ENCODE measurements at places on chromosomes 3 and 15. TPM values are rescaled to one million over a fixed set of nuclear protein-coding genes. Genes with fewer than 3 reads are reported as not detected.
A peak's percentile ranks its signal among the peaks of the same experiment; 100 is the strongest.

DNA sequence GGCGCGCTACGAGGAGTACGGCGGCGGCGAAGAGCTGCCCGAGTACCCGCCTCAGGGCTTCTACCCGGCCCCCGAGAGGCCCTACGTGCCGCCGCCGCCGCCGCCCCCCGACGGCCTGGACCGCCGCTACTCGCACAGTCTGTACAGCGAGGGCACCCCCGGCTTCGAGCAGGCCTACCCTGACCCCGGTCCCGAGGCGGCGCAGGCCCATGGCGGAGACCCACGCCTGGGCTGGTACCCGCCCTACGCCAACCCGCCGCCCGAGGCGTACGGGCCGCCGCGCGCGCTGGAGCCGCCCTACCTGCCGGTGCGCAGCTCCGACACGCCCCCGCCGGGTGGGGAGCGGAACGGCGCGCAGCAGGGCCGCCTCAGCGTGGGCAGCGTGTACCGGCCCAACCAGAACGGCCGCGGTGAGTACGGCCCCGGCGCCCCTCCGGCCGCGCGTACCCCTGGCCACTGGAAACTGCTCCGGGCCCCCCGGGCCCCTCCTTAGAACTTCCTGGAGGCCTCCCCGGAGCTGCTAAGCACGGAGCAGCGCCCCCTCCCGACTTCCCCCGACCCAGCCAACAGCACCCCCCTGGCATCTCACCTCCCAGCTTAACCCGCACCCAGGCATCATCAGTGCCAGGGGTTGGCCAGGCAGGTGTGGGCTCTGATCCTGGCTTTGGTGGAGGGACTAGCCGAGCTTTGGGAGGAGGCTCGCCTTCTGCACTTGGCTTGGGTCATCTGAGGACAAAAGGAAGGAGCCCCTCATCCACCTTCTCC lies 1.4 kb downstream of the LOXL1 start:
- no peaks in the 10 kb centered on the region for H3K27me3 ChIP-seq
- peak overlapping the region; percentile 72 for H3K27ac ChIP-seq
- H3K36me3 ChIP-seq, result no peaks in the 10 kb centered on the region
- H3K4me3 ChIP-seq, result peak overlapping the region; percentile 62
- H3K4me1 ChIP-seq, result peaks cover 53% of the 10 kb centered on the region
- DNase-seq, result peak; percentile 95

GRCh38 chr15:66387163-66388042 lies 691 bp downstream of the MAP2K1 start:
- H3K27ac ChIP-seq, result peak overlapping the region; percentile 95
- peak; percentile 58 for DNase-seq
- H3K27me3 ChIP-seq, result no peaks in the 10 kb centered on the region
- H3K4me3 ChIP-seq, result peak overlapping the region; percentile 71
- peaks cover 3% of the 10 kb centered on the region for H3K36me3 ChIP-seq

Gene PLA2G4D
- not detected for total RNA-seq

GRCh38 chr15:59953392-59953883 lies 50.7 kb upstream of the FOXB1 start:
- H3K36me3 ChIP-seq, result no peaks in the 10 kb centered on the region
- DNase-seq, result no peak
- no peak overlapping the region for H3K27ac ChIP-seq
- H3K4me3 ChIP-seq, result no peak overlapping the region
- no peaks in the 10 kb centered on the region for H3K27me3 ChIP-seq

- no peak overlapping the region for H3K4me3 ChIP-seq
- no peak for DNase-seq
- peaks cover 7% of the 10 kb centered on the region for H3K4me1 ChIP-seq
- H3K36me3 ChIP-seq, result no peaks in the 10 kb centered on the region
- no peaks in the 10 kb centered on the region for H3K27me3 ChIP-seq
- H3K27ac ChIP-seq, result no peak overlapping the region
Observed at GRCh38 chr3:15355086-15355485, 22.7 kb upstream of the SH3BP5 start.

Gene CPN2
- total RNA-seq, result not detected

GRCh38 chr3:19147905-19148767 lies at the start of gene KCNH8:
Gene KCNH8, plus strand, starts transcription at chr3:19148510. Its CDS starts 210 bp downstream, at chr3:19148720.
- H3K27me3 ChIP-seq, result no peaks in the 10 kb centered on the region

Gene ACTC1
- not detected for total RNA-seq

DNA sequence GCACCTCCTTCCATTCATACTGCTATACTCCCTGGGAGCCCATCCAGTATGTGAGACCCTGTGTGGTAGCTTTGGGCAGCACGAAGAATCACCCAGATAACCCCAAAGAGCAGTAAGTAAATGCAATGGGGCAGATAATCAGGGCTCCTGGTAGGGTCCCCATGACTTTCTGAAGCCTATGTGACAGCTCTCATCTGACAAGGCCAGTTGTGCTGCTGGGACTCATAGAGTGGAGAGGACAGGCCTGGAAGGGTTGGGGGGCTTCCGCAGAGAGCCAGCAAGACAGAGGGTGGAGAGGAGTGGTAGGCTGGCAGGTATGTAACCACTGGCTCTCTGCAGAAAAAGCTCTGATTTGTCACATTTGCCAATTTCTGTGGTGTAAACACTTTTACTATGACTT lies 3.2 kb upstream of the SLC6A20 start:
- peaks cover 16% of the 10 kb centered on the region for H3K27me3 ChIP-seq
- no peak overlapping the region for H3K27ac ChIP-seq
- no peak overlapping the region for H3K4me3 ChIP-seq
- peaks cover 11% of the 10 kb centered on the region for H3K4me1 ChIP-seq
- no peak for DNase-seq
- no peaks in the 10 kb centered on the region for H3K36me3 ChIP-seq

Gene MYO5A
- total RNA-seq, result 76.5 TPM

- no peaks in the 10 kb centered on the region for H3K4me1 ChIP-seq
- no peak for DNase-seq
- no peak overlapping the region for H3K4me3 ChIP-seq
- H3K27ac ChIP-seq, result no peak overlapping the region
- no peaks in the 10 kb centered on the region for H3K36me3 ChIP-seq
Observed at GRCh38 chr3:138054057-138054456, 44.1 kb downstream of the CLDN18 start.

DNA sequence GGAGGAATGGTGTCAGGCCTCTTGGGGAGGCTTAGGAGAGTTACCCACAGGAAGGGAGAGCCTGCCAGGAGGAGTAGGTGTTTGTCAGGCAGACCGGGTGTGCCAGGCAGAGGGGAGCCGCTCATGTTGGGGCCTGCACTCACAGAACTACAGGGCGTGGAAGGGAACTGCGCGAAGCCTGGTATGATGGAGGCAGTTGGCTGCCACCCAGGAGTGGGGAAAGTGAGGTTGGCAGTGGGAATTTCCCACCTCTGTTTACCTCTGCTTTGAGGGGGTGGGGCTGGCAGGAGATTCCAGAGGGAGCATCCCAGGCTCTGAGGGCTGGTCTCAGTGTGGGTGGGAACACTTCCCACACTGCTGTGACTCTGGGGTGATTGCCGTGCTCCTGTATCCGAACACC lies 99.9 kb downstream of the SLCO3A1 start:
- no peak for DNase-seq
- H3K36me3 ChIP-seq, result no peaks in the 10 kb centered on the region
- H3K27ac ChIP-seq, result no peak overlapping the region
- H3K4me3 ChIP-seq, result no peak overlapping the region
- H3K4me1 ChIP-seq, result peaks cover 45% of the 10 kb centered on the region

Gene MYZAP
- total RNA-seq, result 36.6 TPM

- no peak overlapping the region for H3K4me3 ChIP-seq
- H3K36me3 ChIP-seq, result no peaks in the 10 kb centered on the region
- H3K27ac ChIP-seq, result no peak overlapping the region
- DNase-seq, result no peak
- H3K27me3 ChIP-seq, result no peaks in the 10 kb centered on the region
Observed at GRCh38 chr3:31252216-31253185, 280.2 kb upstream of the STT3B start.

- H3K27me3 ChIP-seq, result no peaks in the 10 kb centered on the region
- H3K36me3 ChIP-seq, result no peaks in the 10 kb centered on the region
- no peak for DNase-seq
- H3K4me3 ChIP-seq, result no peak overlapping the region
- no peaks in the 10 kb centered on the region for H3K4me1 ChIP-seq
Observed at GRCh38 chr15:77584201-77584600, 48.5 kb downstream of the LINGO1 start.

DNA sequence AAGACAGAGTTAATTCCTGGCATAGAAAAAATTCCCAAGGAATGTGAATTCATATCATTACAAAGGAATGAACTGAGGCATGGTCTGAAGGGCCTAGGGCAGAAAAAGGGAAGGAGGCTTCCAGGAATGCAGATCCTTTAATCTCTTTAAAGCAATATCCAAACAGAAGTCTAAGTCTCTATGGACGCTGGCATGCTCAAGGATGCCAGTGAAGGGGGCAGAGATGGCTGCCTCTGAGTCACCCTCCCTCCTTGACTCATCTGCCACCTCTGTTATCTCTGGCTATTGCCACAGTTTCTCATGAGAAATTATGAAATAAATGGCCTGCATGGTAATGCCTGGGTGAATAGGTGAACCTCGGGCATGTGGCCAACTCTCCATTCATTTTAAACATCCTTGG lies 96.3 kb upstream of the BCL6 start:
- H3K4me3 ChIP-seq, result no peak overlapping the region
- H3K27me3 ChIP-seq, result no peaks in the 10 kb centered on the region
- H3K4me1 ChIP-seq, result no peaks in the 10 kb centered on the region
- no peaks in the 10 kb centered on the region for H3K36me3 ChIP-seq
- no peak overlapping the region for H3K27ac ChIP-seq
- no peak for DNase-seq

Gene CLDN18
- 246 TPM for total RNA-seq

DNA sequence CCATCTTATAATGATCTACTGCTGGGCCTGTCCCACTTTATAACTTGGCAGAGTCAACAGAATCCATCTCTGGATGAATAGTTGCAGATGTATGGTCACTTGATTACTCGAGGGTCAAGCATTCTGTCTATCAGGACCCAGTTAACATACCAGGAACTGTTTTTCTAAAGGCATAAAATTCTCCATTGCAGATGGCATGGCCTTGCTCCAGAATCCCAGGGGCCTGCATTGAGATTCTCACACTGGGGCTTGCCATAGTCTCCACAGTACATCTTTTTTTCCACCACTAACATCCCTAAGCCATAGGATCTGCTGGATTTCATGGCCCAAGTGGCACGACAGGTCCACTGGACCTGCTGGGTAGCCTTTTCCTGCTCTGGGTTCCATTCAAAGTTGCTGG lies 68.5 kb upstream of the CACNA1D start:
- H3K4me3 ChIP-seq, result no peak overlapping the region
- DNase-seq, result no peak

Gene MCF2L2
- 1.4 TPM for total RNA-seq

DNA sequence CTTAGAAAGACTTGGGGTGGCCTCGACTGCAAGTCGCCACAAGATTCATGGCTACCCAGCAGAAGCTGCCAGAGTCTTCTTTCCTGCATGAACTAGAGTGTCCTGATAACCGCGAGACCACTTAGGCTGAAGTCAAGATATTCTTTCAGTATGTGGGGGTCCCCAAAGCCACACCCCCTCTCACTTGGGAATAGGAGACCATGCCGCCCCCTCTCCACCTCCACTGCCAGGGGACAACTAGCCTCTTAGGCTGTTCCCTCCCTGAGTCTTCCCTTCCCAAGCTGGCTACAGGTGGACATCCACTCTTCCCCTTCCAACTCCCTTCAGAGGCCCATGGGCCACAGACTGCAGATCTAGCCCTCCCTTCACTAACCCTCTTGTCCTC lies 1.3 kb upstream of the CCDC12 start:
- no peak overlapping the region for H3K4me3 ChIP-seq
- H3K27ac ChIP-seq, result peak overlapping the region; percentile 97
- peaks cover 73% of the 10 kb centered on the region for H3K4me1 ChIP-seq
- H3K36me3 ChIP-seq, result no peaks in the 10 kb centered on the region

GRCh38 chr15:55992769-55993110 lies 672 bp downstream of the NEDD4 start:
- no peak for DNase-seq
- H3K36me3 ChIP-seq, result no peaks in the 10 kb centered on the region
- H3K4me3 ChIP-seq, result peak overlapping the region; percentile 63
- no peaks in the 10 kb centered on the region for H3K27me3 ChIP-seq

- DNase-seq, result no peak
- H3K4me3 ChIP-seq, result no peak overlapping the region
- no peaks in the 10 kb centered on the region for H3K4me1 ChIP-seq
- no peaks in the 10 kb centered on the region for H3K27me3 ChIP-seq
- no peak overlapping the region for H3K27ac ChIP-seq
- no peaks in the 10 kb centered on the region for H3K36me3 ChIP-seq
Observed at GRCh38 chr15:80902298-80902801, 87.3 kb downstream of the MESD start.

GRCh38 chr15:42363487-42363886 lies 4.2 kb downstream of the CAPN3 start:
- no peak for DNase-seq
- peaks cover 7% of the 10 kb centered on the region for H3K36me3 ChIP-seq
- no peaks in the 10 kb centered on the region for H3K27me3 ChIP-seq
- peaks cover 11% of the 10 kb centered on the region for H3K4me1 ChIP-seq
- H3K4me3 ChIP-seq, result no peak overlapping the region

Gene MELTF
- total RNA-seq, result 4.8 TPM

Gene STARD9
- 17.1 TPM for total RNA-seq

DNA sequence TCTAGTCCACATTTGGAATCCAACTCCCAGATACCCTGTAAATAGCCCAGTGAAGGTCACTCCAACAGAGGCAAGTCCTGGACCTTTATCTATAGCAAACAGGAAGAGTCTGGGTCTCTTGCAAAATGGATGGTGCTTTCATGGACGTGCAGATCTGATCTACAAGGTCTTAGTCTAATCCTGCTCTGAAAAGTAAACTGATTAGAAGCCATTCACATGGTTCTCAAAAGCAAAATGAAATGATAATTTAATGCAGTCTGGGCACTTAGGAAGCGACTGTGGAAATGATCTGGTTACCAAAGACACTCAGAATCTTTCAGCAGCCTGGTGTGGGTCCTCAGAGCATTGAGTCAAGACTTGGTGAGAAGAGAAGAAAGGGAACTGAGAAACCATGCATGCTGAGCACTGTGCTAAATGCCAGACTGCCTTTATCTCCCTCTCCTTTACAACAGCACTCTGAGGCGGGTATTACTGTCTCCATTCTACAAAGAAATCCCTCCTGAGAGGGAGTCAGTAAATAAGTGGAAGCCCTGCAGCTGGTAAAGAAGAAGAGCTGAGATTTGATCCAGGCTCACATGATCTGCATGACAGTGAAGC lies 29.0 kb downstream of the AQP9 start:
- H3K4me1 ChIP-seq, result no peaks in the 10 kb centered on the region
- H3K27me3 ChIP-seq, result no peaks in the 10 kb centered on the region
- peaks cover 2% of the 10 kb centered on the region for H3K36me3 ChIP-seq

DNA sequence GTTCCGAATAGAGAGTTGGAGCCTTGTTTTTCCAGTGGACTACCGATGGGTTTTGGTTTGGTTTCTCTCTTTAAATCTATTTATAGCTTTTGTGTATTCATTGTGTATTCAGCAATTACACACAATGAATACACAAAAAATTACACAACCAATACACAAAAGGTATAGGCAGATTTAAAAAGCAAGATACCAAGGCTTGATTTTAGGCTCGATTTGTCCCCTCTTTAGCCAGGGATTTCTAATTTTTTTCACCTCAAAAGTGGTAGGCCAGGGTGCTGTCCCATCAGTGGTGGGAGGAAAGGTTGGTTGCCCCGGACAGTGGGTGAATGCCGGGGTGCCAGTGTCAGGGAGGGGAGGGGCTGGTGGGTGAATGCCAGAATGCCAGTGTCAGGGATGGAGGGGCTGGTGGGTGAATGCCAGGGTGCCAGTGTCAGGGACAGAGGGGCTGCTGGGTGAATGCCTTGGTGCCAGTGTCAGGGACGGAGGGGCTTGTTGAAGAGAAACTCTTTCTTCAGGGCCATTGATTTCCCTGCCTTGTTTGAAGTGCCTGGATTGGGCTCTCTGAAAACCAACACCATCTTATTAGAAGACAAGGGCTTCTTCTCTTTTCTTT lies 186.2 kb downstream of the GOLGA6L6 start:
- no peaks in the 10 kb centered on the region for H3K36me3 ChIP-seq
- H3K27ac ChIP-seq, result no peak overlapping the region
- no peak overlapping the region for H3K4me3 ChIP-seq

Data from upper lobe of left lung (tissue), 6 donors.